ENCODE measurements at places on chromosomes 11 and 22.

GRCh38 chr11:122659676-122660554, 4.4 kb downstream of the UBASH3B start:
- no peak for DNase-seq

- DNase-seq = no peak
These were observed 45.0 kb upstream of the SLC1A2 start for GRCh38 chr11:35464308-35464707.

DNA sequence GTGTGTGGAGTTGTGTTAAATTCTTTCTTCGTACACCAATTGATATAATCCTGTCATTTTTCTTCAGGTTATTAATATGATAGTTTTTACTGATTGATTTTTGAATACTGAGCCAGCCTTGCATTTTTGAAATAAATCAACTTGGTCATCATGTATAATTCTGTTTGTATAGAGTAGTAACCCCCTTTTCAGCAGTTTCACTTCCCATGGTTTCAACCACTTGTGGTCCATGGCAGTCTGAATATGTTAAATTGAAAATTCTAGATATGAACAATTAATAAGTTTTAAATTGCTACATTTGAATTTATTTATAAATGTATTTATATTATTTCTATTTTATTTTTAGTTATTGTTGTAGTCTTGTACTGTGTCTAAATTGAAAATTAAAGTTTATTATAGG, 32.6 kb downstream of the MS4A6A start:
- DNase-seq = no peak

- DNase-seq = no peak
These were observed 622.5 kb downstream of the TBC1D22A start for GRCh38 chr22:47384977-47385376.

All from stimulated activated CD4-positive, alpha-beta T cell treated with anti-CD3 and anti-CD28 coated beads, Interleukin-4, amount 100 ng/mL, for 24 hours (primary cell).